ENCODE measurements at places on chromosomes 2 and 18.

- no peak for DNase-seq
Measured at GRCh38 chr2:84880645-84881521, at the start of gene TRABD2A. Gene TRABD2A, minus strand, starts transcription at chr2:84881084. Its CDS starts 45 bp downstream, at chr2:84881039.

DNA sequence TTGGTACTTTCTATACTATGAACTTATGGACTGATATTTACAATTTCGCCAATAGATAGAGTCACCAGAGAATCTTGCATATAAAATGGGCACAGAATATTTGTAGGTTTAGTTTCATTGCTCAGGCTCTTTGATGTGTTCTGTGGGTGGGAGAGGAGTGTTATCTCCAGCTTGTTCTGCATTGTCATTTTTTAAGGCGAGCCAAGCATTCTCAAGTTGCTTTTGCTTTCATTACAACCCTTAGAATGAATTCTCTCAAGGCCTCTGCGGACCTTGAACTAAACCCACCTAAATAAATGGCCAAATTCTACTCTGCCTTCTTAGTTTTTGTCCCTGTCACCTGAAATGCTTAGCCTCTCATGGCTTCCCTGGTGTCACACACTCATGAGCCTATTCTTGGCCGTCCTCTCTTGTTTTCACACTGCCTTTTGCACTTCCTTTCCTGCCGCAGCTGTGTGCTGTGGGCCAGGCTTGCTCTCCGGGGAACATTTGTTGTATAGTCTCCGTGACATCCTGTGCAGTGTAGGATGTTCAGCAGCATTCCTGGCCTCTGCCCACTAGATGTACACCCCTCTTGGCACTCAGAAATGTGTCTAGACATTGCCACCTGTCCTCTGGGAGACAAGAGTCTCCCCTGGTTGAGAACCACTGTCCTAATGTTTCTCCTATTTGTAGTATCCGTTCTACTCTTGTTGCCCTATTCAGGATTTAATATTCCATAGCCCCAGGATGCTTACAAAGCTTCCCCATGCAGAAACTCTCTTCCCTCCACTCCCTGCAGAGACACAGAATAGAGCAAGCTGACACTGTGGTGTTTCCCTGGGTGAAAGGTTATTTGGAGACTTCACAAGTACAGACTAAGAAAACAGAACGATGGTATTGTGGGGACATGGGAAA, 255.6 kb downstream of the PTPRM start:
- no peak for DNase-seq

GRCh38 chr2:218718058-218718457, 7.4 kb downstream of the TTLL4 start:
- DNase-seq: no peak

DNA sequence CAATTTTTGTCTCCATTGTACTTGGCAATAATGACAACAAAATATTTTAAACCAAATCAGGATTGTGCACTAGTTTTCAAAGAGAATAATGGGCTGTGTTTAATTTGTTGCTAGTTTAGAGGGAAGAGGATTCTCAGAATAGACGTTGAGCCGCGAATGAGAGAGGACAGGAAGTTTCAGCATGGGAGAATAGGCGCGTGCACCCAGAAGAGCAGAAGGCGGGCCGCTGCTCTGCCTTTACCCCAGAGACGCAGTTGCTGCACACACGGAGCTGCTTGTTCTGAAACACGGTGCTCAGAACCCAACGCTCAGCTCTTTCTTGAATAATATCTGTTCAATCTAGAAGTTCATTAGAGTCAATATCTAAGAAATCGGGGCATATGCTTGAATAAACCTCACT, 223.4 kb downstream of the MYT1L start:
- DNase-seq: no peak

GRCh38 chr2:47771211-47771610, 11.7 kb upstream of the MSH6 start:
- no peak for DNase-seq

- no peak for DNase-seq
Measured at GRCh38 chr18:74040008-74040407, 107.6 kb downstream of the FBXO15 start.

DNA sequence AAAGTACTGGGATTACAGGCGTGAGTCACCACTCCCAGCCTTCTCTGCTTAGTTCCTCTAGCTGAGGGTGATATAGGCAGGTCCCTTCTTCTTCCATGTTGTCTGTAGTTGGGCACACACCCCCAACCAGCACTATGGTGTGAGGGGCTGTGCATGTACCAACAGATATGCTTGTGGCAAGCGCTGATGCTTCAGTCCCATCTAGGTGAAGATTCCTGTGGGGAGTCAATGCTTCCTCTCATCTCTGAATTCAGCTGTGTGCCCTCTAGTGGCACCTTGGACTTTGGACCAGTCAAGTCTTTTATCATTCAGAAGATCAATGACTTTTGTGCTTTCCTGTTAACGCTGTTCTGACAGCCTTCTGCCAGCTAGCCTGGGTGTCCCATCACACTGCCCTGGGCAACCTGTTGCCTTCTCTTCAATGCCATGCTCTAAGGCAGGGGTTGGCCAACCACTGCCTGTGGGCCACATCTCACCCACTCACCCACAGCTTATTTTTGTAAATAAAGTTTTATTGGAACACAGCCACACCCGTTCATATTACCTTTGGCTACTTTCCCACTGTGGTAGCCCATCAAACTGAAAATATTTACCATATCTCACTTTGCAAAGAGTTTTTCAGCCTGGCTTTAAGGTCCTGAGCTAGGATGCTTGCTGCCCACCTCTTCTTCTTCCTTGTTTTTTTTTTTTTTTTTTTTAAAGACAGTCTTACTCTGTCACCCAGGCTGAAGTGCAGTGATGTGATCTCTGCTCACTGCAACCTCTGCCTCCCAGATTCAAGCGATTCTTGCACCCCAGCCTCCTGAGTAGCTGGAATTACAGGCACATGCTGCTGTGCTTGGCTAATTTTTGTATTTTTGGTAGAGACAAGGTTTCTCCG, 51.0 kb downstream of the NPAS2 start:
- DNase-seq: no peak

DNA sequence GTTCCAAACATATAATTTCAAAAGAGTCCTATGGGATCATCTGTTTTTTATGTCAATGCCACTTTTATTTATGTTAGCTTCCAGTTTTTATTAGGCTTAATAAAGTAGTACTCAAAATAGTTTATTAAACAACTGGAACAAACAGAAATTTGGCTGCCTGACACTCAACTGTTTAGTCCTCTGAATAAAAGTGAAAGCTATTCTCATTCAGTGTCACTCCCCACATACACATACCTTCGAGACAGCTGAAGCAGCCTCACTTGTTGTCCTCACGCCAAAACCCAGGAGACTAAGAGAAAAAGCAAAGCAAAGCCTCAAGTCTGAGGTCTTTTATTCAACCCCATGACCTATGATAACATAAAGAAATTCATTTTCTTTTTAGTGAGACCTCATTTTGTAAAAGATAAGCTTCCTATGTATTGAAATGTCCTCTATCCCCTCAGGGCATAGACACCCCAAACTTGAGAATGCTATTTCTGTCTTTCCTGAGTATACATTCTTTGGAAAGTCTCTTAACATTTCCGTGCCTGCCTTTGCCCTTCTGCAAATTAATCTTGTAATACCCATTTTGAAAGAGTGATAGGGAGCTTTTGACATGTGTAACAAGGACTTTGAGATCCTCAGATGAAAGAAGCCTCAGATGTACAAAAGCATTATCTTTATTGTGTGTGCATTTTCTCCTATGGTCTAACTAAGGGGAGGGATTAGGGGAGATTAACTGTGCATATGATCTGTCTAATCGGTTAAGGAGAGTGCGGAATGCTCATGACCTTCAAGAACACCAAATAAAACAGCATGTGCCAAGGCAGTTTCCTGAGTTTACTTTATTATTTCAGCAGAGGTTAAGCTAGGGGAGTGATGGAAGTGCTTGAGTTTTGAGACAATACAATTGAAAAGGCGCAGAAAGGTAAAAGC, 1523.7 kb upstream of the PIK3C3 start:
- DNase-seq: no peak

DNA sequence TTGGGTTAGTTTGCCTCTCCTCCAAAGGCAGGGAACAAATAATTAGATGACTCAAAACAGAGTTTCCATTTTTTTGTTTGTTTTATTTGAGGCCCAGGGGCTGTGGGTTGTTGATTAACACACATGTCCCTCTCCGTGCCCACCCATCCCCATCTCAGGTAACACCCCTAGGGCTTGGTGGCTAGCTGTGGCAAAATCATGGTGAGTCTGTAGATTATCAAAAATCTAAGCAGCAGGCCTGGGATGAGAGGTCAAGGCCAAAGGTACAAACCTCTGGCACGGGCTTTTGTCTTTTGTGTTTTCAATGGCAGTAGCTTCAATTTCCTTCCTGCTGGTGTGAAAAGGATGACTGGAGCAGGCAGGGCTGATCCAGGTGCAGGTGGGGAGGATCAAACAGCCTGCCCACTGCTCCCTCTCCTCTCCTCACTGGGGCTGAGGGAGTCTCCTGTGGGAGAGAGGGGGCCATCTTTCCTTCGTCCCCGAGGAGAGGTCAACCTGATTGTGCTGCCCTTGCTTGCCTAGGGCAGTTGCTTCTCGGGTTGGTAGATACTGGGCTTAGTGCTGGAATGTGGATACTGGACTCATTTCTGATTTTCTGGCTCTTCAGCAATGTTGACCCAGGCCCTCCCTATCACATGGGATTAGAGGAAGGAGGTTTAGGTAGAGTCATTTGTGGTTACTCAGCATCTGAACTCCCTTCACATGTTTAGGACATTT, 31.9 kb upstream of the EML4 start:
- DNase-seq: no peak

- DNase-seq: no peak
Measured at GRCh38 chr2:99981840-99982239, 160.6 kb downstream of the AFF3 start.

GRCh38 chr2:37414470-37414949, 70.1 kb downstream of the QPCT start:
- peak; percentile 49 for DNase-seq

DNA sequence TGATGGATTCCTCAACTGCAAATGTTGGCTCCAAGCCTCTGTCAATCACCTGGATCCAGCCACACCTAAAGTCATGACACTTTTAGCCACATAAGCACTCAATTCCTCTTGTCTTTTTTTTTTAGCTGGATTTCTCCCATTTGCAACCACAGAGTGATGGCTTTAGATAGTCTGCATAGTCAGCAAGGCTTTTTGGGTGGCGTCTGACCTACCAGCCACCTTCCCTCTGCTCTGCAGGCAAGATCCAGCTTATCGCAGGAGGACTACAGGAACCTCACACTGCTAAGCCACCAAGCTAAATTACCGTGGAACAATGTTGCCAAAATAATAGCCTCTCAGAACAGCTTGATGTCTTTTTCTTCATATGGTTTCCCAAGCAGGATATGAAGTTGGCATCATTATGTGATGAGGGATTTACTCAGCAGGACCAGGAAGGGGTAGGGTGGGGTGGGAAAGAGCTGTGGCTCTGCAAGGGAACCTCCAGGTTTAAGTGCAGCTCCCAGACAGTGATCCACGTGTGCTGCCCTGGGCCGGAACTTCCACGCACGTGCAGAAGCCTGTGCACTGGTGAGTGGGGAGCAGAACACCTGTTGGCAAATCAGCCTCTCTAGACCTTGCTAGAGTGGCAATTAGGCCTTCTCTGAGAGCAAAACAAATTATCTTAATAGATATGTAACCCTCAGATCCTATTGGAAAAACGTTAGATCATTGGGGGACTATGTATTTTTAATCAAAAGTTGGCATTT, 170.6 kb upstream of the NCK2 start:
- no peak for DNase-seq
